Osteocyte (in vitro differentiated cells): ENCODE measurements at places on chromosomes 1 and 21. TPM values are rescaled to one million over a fixed set of nuclear protein-coding genes. Genes with fewer than 3 reads are reported as not detected.

The FCRL6 gene
- total RNA-seq, result not detected in 2 replicates

The ITLN2 gene
- not detected in 2 replicates for total RNA-seq

- H3K4me1 ChIP-seq, result peaks cover 6% of the 10 kb centered on the region
- peaks cover 22% of the 10 kb centered on the region for H3K36me3 ChIP-seq
- DNase-seq, result no peak
- H3K27ac ChIP-seq, result no peak overlapping the region
- H3K27me3 ChIP-seq, result no peaks in the 10 kb centered on the region
Observed at GRCh38 chr1:44002165-44002564, 10.8 kb downstream of the CCDC24 start.

GRCh38 chr1:46575300-46575699 lies 23.9 kb upstream of the KNCN start:
- no peaks in the 10 kb centered on the region for H3K27me3 ChIP-seq
- no peak for DNase-seq
- no peak overlapping the region for H3K27ac ChIP-seq
- no peak overlapping the region for H3K4me3 ChIP-seq
- H3K36me3 ChIP-seq, result peaks cover 16% of the 10 kb centered on the region

- no peaks in the 10 kb centered on the region for H3K4me1 ChIP-seq
- DNase-seq, result no peak
- H3K27me3 ChIP-seq, result no peaks in the 10 kb centered on the region
- H3K36me3 ChIP-seq, result no peaks in the 10 kb centered on the region
Observed at GRCh38 chr1:244197851-244198375, 146.8 kb downstream of the ZBTB18 start.

- no peak overlapping the region for H3K4me3 ChIP-seq
- DNase-seq, result no peak
- H3K4me1 ChIP-seq, result peaks cover 17% of the 10 kb centered on the region
Observed at GRCh38 chr1:218828125-218828650, 345.5 kb upstream of the LYPLAL1 start.

GRCh38 chr1:35808450-35809113 lies 766 bp downstream of the AGO4 start:
- peaks cover 21% of the 10 kb centered on the region for H3K4me1 ChIP-seq
- no peak for DNase-seq
- H3K4me3 ChIP-seq, result peak overlapping the region; percentile 83
- H3K27ac ChIP-seq, result peak overlapping the region; percentile 87
- H3K36me3 ChIP-seq, result no peaks in the 10 kb centered on the region
